ENCODE measurements at places on chromosomes 16 and 17.

GRCh38 chr17:73396431-73397277 is 84.9 kb upstream of the CDC42EP4 start:
- no peak for DNase-seq

GRCh38 chr17:62901544-62901943 is 64.5 kb upstream of the TANC2 start:
- no peak for DNase-seq

GRCh38 chr16:48824271-48824670 is 214.3 kb upstream of the N4BP1 start:
- no peak for DNase-seq

- no peak for DNase-seq
These were observed 25.2 kb upstream of the HYDIN start for GRCh38 chr16:71255721-71256120.

DNA sequence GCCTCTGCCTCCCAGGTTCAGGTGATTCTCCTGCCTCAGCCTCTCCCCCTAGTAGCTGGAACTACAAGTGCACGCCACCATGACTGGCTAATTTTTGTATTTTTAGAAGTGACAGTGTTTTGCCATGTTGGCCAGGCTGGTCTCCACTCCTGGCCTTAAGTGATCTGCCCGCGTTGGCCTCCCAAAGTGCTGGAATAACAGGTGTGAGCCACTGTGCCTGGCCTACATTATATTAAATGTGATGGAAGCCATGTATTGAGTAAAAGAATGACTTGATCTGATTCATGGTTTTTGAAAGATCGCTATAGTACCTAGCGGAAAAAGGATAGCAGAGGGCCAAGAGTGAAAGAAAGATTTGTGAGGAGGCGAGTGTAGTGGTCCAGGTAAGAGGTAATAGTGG is 2.7 kb upstream of the PPM1D start:
- DNase-seq, result no peak

- no peak for DNase-seq
These were observed 93.3 kb downstream of the ASIC2 start for GRCh38 chr17:33199571-33200510.

DNA sequence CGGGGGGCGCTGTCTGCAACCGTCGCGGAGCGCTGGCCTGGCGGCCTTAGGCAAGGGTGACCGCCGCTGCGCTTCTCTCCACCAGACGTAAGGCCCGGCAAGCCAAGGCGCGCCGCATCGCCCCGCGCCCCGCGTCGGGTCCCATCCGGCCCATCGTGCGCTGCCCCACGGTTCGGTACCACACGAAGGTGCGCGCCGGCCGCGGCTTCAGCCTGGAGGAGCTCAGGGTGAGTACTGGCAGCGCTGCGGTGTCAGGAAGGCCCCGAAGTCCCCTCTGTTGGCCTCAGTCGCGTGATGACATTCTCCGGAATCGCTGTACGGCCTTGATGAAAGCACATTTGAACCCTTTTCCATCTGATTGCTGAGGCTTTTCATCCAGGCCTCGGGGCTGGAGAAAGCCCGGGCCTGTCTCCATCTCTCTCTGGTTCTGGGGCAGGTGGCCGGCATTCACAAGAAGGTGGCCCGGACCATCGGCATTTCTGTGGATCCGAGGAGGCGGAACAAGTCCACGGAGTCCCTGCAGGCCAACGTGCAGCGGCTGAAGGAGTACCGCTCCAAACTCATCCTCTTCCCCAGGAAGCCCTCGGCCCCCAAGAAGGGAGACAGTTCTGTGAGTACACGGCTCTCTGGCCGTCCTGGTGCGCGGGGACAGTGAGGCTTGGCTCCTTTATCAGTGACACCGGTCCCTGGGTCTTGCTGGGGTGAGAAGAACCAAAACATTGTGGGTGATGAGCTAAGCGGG is 831 bp downstream of the RPL13 start:
- no peak for DNase-seq

DNA sequence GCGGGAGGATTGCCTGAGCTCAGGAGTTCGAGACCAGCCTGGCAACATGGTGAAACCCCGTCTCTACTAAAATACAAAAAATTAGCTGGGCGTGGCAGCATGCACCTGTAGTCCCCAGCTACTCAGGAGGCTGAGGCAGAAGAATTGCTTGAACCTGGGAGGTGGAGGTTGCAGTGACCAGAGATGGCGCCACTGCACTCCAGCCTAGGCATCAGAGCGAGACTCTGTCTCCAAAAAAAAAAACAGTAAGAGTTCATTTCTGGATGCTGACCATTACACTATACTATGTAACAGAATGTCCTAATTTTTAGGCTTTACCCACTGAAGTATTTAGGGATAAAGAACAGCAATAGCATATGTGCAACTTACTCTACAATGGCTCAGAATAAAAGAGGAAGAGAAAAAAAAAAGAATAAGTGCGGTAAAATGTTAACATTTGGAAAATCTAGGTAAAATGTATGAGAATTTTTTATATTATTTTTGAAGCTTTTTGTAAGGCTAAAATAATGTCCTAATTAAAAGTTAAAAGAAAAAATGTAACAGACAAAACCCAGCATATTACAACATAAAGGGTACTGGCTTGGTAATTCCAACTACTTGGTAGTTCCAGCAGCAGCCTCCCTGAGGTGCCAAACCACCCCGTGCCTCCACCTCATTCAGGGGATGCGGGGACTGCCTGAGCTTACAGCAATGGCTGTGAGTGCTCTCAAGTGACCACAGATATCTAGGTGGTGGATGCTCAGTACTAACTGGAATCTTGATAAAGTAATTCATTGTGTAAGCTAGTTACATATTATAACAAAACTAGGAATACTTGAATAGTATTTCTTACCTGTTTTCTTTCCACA is 10.9 kb downstream of the COPS3 start:
- DNase-seq, result no peak

DNA sequence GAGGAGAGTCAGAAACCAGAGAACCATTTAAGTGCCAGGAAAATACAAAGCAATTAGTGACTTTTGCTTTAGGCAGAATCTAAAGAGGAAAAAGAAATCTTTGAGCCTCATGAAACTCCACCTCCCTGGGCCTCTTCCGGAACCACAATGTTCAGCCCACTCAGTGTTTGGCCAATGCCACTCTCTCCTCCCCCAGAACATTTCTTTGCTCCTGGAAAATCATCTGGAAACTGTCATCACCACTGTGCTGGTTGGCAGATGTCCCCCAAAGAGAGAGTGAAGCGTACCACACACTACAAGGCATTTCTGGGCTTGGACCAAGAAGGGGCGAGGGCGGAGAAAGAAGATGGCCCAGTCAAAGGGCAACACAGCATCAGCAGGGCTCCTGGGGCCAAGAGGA is 7.1 kb upstream of the SOX9 start:
- DNase-seq, result no peak
